ENCODE measurements at places on chromosomes 1 and 21.
A peak's percentile ranks its signal among the peaks of the same experiment; 100 is the strongest.

DNA sequence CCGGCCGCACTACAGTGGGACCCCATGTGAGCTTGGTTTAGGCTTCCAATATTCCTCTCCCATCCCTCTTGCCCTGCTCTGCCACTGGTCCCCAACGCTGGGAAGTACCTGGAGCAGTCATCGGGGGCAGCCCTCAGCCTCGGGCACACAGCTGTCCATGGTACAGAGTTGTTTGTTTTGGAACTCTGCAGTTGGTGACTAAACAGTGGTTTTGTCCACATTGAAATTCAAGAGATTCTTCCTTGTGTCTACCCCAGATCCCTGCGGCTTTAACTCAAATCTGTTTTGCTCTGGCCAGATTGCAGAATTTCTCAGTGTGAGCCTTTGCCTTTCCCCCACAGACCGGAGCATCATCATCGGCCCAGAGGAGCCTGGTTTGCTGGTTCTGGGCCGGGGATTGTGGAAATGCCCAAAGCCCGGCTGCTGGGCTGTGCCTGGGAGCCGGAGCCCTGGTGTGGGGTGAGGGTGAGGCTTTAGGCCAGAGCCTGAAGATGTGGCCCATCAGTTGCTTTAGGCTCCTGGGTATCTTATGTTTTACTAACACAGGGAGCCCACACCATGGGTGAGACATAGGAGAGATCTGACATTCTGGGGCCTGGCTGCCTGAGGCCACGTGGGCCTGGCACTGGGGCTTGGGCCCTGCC is 93.2 kb downstream of the ARHGEF10L start:
- peak; percentile 38 for DNase-seq

DNA sequence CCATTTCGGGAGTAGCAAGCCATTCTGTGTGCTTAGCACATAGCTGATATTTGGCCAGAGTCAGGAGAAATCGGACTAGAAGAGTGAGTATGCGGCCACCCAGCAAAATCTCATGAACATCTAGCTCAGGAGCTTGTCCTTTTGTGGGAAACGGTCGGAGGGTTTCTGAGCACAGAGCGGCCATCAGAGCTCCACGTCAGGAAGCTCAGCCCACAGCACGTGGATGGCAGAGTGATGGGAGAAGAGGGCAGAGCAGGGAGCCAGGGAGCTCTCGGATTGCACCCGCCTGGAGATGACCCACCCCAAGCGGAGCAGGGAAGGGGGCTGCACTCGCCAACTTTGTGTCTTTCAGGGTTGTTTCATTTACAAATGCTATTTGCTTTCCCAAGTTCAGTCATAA is 13.9 kb downstream of the RCAN3 start:
- no peak for DNase-seq

GRCh38 chr1:93703643-93704042 is 22.0 kb upstream of the BCAR3 start:
- peak; percentile 54 for DNase-seq

- no peak for DNase-seq
These were observed 83.8 kb downstream of the CAPZB start for GRCh38 chr1:19401535-19401889.

DNA sequence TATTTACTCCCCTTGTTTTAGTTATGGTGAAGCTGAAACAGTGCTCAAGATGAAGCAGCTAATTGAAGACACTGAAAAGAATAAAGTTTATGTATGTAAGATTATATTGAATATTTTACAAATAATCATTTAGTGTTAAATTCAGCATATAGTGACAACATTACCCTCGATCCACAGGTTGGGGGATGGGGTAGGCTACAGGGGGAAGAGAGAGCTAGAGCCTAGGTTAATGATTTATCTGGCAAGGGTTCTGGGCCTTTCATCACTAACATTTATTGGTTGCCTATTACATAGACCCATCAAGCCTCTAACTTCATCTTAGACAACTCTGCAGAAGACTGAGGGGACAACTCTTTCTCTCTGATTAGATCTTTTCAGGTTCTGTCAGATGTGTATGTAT is 21.3 kb downstream of the ZCCHC17 start:
- peak; percentile 15 for DNase-seq

DNA sequence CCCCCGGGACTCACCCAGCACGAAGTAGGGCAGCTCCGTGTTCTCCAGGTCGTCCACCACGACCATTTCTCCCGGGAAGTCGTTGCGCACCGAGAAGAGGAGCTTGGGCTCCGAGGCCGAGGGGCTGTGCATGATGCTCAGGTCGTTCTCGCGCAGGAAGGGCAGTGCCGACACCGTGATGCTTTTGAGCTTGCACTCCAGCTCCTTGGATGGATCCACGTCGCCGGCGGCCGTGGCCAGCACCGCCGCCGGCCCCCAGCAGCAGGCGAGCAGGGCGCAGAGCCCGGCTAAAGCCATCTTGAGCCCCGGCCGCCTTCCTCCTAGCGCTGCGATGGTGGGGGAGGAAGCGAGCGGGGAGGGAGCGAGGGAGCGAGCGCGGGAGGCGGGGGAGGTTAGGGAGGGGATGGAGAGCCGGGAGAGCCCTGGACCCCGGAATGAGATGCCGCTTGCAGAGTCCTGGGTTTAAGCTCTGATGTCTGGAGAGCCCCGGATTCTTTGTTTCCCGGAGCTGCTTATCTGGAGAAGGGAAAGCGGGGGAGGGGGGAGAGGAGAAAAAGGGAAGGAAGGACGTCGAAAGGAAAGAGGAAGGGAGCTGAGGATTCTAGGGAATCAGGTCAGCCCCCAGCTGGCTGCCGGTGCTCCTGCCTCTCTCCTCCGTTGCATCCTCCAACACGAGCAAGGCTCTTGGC is at the start of gene ASTN1:
Gene ASTN1, minus strand, starts transcription at position 333 of the 689 bp plus-strand sequence. Its CDS starts 36 bp downstream, at position 297.
- DNase-seq: no peak

DNA sequence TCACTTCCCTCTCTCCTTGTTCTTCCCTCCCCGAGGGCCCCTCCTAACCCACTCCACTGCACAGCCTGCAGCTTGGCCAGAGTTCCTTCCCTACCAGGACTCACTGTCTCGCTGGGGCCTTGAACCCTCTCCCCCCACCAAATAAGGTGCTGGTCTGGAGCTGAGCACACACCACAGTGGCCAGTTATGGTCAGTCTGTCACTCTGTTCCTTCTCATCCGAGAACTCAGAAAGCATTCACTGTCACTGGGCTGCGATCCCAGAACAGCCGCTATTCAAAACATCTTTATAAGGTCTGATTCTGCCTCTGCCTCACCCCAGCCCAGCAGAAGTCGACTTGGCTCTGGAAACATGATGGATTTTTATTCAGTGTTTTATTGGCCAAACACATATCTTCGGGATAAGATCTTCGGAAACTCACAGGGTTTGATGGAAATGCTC is 19.8 kb upstream of the LBR start:
- DNase-seq: no peak

DNA sequence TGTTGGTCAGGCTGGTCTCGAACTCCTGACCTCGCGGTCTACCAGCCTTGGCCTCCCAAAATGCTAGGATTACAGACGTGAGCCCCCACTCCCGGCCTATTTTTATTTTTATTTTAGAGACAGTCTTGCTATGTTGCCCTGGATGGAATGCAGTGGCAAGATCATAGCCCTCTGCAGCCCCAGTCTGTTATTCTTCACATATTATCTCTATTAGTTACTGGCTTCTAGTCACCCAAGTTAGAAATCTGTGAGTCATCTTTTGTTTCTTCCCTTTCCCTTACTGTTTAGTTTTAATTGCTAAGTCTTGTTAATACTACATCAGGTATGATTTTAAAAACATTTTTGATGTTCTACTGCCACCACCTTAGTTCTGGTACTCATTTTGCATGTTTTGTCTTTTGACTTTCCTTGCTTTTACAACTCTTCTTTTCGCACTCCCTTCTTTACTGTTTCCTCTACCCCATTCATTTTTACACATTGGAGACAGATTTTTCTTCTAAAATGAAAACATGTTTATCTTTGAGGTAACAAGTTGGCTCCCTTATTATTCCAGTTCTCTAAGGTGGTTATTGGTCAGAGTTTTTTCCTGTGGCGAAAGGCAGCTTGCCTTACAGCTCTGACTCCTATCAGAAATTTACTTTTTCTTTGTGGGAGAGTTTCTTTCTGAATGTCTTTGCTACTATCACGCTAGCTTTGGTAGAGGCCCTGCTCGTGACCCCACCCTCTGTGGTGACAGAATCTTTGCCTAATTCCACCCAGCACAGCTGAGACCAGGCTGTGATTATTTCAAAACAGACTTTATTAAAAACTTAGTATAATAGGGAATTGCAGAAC is 19.5 kb downstream of the ZMYM4 start:
- peak; percentile 89 for DNase-seq
